ENCODE measurements at places on chromosomes 1 and 21.
A peak's percentile ranks its signal among the peaks of the same experiment; 100 is the strongest.

DNA sequence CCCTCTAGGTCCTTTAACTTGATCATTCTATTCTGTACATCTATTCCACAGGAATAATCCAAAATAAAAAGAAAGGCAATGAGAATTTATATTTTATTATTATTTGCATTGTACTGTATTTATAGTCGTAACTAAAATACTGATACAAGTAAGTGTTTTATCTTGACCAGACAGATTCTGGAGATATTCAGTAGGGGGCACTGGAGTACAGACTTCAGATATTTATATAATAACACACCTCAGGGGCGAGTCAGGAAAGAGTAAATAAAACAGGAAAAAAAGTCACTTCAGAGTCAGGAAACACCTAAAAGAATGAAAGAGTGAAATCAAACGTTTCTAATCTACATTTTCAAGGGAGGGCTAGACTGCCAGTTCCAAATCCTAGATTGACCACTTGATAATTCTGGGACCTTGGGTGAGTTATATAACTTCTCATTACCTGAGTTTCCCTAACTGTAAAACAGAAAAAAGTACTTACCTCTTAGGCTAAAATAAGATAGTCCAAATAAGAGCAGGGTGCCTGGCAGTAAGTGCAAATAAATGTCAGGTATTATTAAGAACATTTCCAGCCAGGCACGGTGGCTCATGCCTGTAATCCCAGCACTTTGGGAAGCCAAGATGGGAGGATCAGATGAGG lies 31.1 kb upstream of the MTF1 start:
- DNase-seq: peak; percentile 11

DNA sequence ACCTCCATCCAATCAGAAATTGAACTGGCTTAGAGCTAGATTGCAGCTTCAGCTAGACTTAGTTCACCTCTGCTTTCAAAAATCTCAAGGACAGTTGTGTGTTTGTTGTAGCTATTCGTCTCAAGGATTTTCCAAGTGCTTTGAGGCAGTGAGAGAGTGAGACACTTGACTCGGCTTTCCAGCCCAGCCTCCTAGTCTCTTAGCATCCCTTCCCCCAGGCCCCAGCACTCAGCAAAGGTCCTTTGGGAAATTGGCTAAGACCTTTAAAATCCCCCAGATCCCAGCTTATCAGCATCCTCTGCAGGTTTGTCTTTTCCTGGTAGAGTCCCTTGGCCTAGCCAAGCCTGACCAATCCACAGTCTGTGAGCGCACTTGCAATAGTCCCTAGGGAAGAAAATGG lies 47.9 kb upstream of the PROX1 start:
- DNase-seq: no peak

DNA sequence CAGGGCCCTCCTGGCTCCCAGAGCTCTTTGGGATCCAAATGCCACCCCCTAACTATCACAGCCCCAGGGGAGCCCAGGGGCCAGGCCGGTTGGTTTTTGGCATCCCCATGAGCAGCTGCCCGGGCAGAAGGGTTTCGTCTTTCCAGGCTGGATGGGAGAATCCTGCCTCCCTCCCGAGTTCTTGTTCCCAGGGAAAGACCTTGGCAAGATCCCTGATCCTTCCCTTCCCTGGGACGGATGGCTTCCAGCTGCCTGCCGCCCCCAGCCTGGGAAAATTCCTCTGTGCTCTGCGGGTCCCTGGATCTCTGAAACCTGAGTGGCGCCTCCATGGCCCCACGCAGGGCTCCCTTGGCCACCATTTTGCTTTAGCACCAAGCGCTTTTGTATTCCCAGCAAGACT lies 55.6 kb downstream of the TAS1R2 start:
- no peak for DNase-seq

DNA sequence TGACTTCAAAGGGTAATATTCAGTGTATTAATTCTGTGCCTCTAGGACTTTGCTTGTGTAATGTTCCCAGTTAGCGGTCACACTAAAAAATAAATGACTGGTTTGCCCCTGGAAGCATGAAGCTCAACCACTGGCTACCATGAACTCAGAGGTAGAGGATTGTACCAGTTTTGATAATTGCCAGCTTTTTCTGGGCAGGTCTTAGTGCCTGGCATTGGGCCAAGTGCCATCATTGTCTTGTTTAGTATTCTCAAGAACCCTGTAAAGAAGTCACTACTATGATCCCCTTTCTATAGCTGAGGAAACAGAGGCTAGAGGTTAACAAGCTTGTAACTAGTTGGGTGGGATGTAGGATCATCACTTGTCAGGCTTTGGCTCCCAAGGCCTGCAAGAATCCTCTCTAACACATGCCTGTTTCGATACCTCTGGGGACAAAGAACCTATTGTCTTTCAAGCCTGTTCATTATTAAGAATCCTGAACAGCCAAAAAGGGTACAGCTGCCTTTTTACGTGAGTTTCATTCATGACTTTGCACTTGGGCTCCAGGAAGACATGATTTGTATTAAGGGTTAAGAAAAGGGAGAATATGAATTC lies 121.9 kb upstream of the JUN start:
- DNase-seq: no peak

GRCh38 chr1:228015276-228016180 lies 8.7 kb downstream of the WNT3A start:
- DNase-seq: peak; percentile 8

DNA sequence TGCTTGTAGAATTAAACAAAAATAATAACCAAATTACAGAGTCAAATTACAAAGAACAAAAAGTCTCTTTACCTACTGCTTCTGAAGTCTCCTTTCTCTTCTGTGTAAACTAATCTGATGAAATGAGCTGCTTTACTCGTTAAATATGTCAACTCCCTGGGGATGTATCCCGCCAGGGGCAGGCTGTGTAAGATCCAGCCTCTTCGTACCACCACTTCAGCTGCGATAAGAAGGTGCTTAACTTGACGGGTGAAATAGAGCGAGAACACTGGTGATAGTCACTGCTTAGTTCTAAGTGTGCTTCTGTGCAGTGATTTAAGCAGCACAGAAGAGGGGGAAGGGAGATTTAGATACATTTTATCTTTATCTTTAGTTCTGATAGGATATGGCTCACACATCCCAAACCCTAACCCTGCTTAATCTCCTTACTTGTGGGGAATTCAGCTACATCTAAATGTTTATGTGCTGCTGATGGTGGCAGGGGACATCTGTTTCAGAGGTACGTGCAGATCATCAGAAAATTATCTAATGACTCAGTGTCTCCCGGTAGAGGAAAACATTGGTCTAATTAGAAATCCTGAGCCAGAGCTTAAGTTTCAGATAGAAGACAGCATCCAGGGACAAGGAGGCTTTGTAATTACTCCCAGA lies 46.0 kb downstream of the RHOU start:
- DNase-seq: no peak

GRCh38 chr1:91913018-91913417 lies 27.1 kb upstream of the TGFBR3 start:
- DNase-seq: no peak

- DNase-seq: peak; percentile 69
Measured at GRCh38 chr1:161082996-161083747, 6.2 kb downstream of the NECTIN4 start.

All from AG09309 (cell line).